AG10803 (cell line): ENCODE measurements at places on chromosomes 7 and 10.

GRCh38 chr10:114379631-114380041 is 24.7 kb downstream of the AFAP1L2 start:
- DNase-seq, result no peak

DNA sequence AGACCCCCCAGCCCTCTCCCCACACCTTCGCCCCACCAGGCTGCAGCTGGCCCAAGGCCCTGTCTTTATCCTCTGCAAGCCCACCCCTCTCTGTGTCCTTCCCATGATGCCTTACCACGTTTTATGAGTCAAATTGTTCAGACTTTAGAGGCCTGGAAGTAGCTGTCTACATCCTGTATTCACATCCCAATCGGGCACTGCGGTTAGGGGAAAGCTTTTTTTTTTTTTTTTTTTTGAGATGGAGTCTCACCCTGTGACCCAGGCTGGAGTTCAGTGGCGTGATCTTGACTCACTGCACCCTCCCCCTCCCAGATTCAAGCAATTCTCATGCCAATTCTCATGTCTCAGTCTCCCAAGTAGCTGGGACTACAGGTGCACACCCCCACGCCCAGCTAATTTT is 121.5 kb upstream of the SH2B2 start:
- DNase-seq, result no peak

DNA sequence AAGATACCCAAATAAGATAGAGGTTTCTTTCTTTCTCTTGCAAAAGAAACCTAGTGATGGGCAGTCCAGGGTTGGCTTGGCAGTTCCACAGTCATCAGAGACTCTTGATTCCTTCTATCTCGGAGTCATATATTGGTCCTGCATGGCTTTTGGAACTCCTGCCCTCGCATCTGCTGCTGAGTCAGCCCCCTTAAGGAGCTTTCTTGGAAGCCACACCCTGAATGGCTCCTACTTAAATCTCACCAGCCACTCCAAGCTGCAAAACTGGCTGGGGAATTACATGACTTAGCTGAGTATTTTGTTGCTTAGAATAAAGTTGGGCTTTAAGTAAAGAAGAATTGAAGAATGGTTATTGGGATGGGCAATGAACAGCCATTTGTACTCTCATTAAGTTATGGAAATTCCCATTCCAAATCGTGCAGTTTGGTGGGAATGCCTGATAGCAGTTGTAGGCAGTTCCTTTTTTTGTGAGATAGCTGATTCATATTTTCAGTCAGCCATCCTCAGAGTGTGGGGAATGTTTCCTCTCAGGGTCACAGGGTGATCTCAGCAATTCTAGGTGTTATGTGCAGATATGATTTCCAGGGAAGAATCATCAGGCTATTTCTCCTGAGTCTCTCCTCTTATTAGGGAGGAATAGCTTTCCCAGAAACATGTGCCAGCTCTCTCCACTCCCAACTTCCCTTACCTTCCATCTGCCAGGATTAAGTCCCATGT is 209.9 kb downstream of the BBS9 start:
- DNase-seq, result peak; percentile 6

DNA sequence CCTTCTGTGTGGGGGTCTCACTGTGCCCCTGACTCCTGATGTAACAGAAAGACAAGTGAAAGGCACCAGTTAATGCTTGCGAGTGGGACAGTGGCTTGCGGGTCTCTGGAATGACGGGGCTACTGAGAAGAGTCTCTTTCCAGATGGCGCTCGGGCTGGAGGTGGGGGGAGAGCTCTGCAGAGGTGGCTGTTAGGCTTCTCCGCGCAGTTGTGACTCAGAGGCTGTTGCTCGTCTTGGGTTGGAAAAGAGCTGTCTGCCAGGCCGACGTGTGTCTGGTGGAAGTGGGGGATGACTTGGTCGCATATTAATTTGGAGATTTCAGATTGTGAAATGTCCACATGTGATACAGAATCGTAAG is 27.9 kb upstream of the SH2B2 start:
- peak; percentile 28 for DNase-seq

DNA sequence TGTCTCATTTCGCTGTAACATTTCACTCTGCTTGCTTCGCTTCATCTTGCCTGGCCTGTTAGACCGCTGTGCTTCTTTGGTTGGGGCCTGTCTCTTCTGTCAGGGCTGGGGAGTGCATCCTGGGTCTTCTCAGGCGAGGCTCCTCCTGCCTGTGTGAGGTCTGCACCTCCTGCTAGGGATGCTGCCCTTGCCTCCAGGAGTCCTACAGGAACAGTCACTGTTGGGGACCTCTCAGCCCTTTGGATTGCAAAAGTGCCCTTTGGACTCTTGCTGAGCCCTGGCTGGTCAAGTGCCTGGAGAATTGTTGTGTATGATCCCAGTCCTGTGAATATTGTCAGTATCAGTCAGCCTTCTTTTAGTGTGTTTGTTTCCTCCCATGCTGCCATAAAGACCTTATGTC is 84.1 kb downstream of the MDFIC start:
- no peak for DNase-seq

DNA sequence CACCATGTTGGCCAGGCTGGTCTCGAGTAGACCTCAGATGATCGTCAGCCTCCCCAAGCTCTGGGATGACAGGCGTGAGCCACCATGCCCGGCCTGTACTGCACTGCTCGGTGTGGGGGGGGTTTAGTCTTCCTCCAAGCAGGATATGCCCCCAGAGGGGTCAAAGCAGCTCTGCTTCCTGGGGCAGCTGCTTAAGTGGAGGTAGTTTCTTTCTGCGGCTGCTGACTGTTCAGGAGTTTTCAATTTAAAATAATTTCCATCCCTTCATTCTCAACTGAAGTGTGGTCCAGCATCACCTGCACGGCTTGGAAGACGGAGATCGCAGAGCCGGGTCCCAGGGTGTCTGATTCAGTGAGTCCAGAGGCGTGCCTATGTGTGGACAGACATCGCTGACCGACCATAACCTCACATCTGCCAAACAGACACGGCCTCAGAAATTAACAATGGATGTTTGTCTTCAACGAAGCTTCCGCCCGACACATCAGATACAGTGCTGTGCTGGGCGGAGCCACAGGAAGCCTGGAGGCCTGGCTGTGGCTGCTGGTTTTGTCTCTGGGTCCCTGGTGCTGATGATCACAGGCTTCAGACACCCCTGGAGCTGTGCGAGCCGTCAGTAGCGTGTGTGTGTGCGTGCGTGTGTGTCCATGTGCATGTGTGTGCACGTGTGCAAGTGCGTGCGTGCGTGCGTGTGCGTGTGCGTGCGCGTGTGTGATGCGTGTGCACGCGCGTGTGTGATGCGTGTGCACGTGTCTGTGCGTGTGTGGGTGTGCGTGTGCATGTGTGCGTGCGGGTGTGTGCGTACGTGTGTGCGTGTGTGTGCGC is 226.5 kb upstream of the PITRM1 start:
- peak; percentile 73 for DNase-seq

GRCh38 chr10:8829592-8829991 is 775.1 kb downstream of the GATA3 start:
- DNase-seq, result no peak

GRCh38 chr7:70143075-70144044 is 545.1 kb downstream of the AUTS2 start:
- DNase-seq, result peak; percentile 97

DNA sequence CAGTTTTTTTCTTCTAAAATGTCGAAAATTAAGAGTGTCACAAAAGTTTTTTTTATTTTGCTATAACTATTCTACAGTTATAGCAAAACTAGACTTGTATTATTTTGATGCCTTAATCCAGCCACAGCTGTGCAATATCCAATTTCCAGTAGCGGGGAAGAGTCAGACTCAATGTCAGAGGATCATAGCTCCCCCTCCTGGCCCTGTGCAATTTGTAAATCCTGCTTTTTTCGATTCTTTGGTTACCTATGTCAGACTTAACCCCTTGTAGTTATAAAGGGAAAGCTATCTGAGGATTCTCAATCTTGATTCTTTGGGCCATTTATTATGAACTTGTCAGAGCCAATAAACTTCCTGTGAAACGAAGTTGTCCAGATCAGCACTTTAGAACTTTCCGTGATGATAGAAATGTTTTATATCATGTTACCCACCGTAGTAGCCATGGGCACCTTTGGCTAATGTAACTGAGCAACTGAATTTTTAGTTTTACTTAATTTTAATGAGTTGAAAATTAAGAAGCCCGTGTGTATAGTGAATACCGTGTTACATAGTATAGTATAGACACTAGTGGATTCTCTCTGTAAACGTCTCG is 87.7 kb upstream of the PRKCQ start:
- DNase-seq, result peak; percentile 24

- DNase-seq, result no peak
Observed at GRCh38 chr7:138023618-138024342, 21.9 kb upstream of the CREB3L2 start.

DNA sequence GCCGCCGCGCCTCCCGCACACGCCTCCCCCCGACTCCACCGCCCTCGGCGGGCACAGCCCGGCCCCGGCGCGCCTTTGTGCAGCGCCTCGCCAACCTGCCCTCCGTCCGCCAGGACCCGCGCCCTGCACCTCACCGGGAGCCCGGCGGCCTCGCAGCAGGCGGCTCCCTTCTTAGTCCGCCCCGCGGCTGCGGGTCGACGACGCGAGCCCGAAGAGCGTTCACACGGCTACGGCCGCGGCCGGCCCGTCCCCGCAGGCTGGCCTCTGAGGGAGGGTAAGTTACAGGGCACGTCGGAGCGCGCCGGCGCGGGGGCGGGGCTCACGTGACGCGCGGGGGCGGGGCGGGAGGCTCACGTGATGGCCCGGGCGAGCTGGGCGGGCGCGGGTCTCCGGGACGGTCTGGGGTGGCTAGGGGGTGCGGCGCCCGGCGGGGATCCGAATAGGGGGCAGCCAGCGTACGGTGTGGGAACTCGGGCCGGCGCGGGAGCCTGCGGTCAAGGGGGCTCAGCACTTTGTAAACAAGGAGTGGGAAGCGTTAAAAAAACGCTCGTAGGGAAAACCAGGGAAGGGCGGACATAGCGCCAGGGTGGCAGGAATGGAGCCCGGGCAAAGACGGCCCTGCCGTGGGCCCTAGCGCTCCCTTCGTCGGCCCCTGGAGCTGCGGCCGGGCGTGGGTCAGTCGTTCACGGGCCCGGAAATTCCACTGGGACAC is at the start of gene ARHGAP12:
Gene ARHGAP12 (minus strand): TSS at position 283 of the 712 bp plus-strand sequence. CDS start 19,976 bp downstream, outside the sequence.
- DNase-seq, result peak; percentile 84

DNA sequence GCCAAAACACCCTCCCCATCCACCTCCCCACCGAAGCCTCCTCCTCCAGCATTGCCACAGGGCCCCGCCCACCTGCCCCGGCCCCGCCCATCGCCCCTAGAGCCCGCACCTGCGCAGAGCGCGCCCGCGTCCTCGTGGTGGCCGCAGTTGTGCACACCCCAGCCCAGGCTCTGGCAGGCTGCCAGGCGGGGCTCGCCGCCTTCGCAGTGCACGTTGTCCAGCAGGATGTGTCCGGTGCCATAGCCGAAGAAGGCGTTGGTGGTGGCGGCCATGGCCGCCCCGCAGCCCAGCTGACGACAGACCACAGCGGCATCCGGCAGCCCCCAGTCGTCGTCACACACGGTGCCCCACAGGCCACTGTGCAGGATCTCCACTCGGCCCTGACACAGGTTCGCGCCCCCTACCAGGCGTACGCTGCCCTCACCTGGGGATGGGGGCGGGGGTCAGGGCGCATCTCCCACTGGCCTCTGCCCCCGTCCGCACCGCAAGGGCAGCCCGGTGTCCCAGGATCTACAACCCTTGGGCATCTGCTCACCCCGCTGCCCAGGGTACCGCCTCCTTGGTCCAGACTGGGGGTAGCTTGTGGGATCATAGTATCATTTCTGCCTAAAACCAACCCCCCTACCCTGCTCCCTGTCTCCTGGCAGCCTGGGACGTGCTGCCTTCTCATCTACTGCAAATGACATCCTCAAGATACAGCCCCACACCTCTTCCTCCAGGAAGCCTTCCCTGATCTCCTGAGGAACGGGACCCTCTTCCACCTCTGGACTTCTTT is 11.9 kb downstream of the SSC4D start:
- DNase-seq, result peak; percentile 58

GRCh38 chr7:45157653-45158401 is at the start of gene RAMP3:
Gene RAMP3, plus strand, starts transcription at chr7:45157791. Its CDS starts 38 bp downstream, at chr7:45157829.
- DNase-seq, result no peak

DNA sequence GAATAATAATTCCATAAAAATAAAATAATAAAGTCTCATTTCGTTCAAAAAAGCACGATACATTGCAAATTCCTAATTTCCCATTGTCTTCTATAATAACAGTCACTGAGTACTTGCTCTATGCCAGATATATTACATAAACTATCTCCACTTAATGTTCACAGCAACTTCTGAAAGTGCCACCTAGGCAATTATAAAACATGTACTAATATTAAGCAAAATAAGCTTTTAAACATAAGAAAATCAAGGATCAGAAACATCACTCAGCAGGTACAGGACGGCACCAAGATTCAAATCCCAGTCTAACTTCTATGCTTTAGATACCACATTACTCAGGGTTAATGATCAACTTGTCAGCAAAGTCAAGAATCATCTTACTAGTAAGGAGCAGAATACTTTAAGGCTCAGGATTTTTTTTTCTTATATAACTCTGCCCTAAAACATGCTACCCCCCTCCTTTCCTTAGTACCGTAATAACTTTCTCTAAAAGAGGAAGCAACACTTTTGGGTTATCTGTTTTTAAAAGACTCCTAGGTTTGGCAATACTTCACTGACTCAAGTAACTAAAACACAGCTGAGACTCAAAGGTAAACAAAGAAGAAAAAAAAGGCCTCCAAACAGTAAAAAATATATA is 51.3 kb downstream of the USP6NL start:
- DNase-seq, result no peak
